ENCODE measurements at places on chromosomes 2 and 18. TPM values are rescaled to one million over a fixed set of nuclear protein-coding genes. Genes with fewer than 3 reads are reported as not detected.

GPR155 gene
- total RNA-seq = 3.0 TPM

CCT4 gene
- total RNA-seq = 179 TPM

REL gene
- total RNA-seq = 10.6 TPM

FNDC4 gene
- total RNA-seq = 0.85 TPM

ITGA4 gene
- 187 TPM for total RNA-seq

SKOR2 gene
- total RNA-seq = not detected

C1QL2 gene
- 0.05 TPM for total RNA-seq

DNA sequence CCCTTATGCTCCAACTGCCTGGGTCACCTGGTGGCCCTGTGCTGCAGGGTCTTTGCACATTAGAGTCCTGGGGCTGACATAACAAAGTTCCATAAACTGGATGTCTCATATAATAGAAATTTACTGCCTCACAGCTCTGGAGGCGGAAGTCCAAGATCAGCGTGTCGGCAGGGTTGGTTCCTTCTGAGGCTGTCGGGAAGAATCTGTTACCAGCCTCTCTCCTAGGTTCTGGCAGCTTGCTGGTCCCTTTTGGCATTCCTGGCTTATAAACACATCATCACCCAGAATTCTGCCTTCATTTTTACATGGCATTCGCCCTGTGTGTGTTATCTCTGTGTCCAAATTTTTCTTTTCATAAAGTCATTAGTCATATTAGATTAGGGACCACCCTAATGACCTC, 170.5 kb downstream of the NDUFA10 start:
- no peak for DNase-seq

DNA sequence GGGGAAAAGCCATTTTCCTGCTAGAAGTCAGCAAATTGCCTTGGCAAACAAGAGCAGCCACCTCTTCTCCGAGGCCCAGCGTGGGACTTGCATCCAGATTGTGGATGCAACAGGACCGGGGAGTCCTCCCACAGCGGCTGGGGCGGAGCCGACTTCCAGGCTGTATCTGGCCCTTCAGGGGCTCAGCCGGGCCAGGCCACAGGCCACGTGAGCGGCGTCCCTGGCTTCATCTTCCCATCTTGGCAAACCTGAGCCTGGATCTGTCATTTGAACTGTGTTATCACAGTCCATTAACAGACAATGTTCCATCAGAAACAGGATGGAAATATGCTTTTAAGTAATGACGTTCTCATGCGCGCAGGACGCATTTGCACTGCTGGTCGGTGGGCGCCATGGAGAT, 483.5 kb upstream of the SALL3 start:
- no peak for DNase-seq

GRCh38 chr18:79422022-79422782, 26.5 kb downstream of the NFATC1 start:
- no peak for DNase-seq

- no peak for DNase-seq
Observed at GRCh38 chr2:18605115-18605514, 15.7 kb upstream of the NT5C1B start.

DNA sequence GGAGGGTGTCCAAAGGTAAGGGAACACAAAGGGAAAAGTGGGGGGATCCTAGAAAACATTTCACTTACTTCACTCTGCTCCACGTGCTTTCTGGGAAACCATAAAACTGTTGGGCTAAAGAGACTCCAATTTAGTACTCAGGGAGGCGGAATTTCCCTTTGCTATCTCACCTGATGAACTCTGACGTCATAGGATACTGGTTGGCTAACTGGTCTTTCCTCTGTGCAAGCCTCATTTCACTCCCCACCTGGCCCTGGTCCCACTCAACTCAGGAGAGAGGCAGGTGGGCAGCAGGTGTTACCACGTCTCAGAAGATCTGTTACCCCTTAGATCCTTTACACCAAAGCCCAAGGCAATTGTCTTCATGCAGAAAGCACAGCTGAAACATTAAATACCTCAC, 51.8 kb upstream of the PMAIP1 start:
- no peak for DNase-seq

- DNase-seq = no peak
Observed at GRCh38 chr2:240644171-240644651, 18.9 kb downstream of the GPR35 start.

DNA sequence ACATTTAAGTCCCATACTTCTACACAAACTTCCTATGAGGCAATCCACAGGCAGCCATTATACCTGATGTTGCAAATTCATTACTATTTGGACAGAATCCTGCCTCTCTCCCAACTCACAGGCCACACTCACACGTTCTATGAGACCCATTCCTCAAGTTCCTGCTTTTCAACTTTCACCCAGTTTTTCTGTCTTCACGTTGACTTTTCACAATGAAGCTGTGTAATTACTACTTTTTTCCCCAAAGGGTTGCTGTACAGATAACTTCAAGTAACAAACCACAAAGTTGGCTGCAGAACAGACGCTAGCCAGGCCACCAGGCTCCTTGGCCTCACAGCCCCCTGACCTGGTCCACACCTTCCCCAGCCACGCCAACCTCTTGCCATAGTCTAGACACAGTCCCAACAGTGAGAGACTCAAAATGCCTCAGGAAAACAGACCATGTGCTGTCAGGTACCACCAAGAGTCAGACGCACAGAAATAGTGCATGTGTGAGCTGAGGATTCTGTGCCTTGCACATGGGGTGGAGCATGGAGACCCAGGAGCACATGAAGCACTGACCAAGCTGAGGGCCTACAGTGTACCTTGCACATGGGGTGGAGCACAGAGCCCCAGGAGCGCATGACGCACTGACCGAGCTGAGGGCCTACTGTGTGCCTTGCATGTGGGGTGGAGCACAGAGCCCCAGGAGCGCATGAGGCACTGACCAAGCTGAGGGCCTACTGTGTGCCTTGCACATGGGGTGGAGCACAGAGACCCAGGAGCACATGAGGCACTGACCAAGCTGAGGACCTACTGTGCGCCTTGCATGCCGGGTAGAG, 61.0 kb downstream of the EIPR1 start:
- no peak for DNase-seq

GRCh38 chr2:120693121-120693520, 42.5 kb upstream of the GLI2 start:
- no peak for DNase-seq

GRCh38 chr2:44793322-44793870, 148.1 kb upstream of the SIX3 start:
- DNase-seq = no peak

- DNase-seq = no peak
Observed at GRCh38 chr2:208250388-208250787, 4.5 kb downstream of the IDH1 start.

DNA sequence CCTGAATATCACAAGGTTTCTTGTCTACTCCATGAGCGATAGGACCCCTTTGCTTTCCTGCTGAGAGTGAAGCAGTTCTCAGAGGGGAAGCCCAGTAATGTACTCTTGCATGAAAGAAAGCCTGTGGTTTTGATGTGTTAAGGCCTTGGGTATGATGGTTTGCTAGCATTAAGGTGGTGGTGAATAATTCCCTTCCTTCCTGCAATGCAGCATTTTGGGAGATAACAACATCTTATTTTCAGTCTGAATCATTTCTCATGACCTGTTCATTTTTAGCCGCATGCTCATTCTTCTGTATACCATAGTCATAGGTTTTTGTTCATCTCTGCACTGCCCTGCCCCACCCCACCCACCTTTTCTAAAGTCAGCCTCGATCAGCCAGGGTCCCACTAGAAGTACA, 66.2 kb downstream of the HNMT start:
- DNase-seq = no peak

- no peak for DNase-seq
Observed at GRCh38 chr2:47546994-47547393, 144.0 kb downstream of the MSH2 start.

DNA sequence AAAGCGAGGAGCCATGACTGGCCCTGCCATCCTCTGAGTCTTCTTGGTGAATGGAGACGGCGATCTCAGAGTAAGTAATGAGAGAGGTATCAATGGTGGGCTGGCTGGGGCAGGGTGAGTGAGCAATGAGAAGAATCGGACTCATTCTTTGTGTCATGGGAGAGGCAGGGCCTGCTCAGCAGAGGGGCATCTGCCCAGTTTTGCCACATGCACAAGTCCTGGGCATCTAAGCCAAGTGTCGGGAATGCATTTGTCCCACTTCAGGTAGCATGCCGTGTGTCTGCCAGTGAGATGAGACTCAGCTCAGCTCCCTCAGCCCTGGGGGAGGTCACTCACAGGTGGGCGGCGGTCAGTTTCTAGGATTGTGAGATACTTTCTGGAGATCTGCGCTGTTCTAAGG, 791.0 kb upstream of the RAB6C start:
- DNase-seq = no peak

DNA sequence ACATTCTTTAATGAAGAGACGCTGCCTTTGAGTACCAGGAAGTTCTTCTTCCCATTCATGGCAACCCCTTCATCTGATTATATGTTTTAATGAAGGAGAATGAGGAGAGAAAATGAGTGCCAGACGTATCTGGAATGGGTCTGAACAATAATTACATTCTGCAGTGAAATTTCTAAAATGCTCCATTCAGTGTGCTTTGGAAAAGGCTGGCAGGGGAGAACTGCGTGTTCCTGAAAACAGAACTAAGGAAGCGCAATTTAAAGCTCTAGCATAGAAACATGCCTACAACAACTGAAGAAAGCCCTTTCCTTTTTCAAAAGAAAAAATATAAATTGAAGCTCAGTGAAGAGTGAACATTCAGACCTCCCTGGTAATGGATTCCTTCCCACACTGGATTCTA, 58.8 kb downstream of the BOD1L2 start:
- no peak for DNase-seq

- DNase-seq = no peak
Observed at GRCh38 chr2:152098496-152099366, at the start of gene CACNB4. Gene CACNB4 (minus strand): TSS chr2:152099044.

- DNase-seq = no peak
Observed at GRCh38 chr2:26011609-26011989, 22.3 kb upstream of the RAB10 start.

DNA sequence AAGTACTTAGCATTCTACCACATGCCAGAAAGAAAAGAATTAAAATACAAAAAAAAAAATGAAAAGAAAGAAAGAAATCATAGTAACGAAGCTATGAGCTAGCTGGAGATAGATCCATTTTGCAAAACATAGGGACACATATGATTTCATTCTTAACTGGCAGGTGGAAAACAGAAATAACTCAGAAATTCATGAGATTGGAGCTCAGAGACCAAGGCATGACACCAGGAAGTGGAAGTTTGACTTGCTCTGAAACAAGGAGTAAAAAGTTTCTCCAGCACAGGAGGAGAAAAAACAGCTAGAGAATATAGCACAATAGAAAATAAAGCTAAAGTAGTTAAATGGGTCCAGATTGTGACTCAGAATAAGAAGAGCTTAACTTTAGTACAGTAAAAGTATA, 278.1 kb downstream of the ZEB2 start:
- no peak for DNase-seq

GRCh38 chr18:44804033-44804432, 123.3 kb downstream of the SETBP1 start:
- no peak for DNase-seq

DNA sequence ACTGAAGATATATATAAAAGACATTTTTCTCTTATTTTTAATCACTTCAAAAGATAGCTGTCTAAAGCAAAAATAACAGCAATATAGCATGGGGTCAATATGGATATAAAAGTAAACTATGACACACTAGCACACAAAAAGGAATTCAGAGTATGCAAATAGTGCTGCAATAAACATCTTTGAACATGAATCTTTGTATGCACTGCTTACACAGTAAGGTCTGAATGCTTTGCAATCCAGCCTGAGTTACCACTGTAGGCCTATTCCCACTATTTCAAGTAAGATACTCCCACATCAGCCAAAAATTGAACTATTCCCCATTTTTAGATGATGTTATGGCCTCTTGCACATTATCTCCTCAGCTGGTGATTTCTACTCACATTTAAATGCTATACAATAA, 27.4 kb upstream of the ERCC3 start:
- DNase-seq = no peak

GRCh38 chr2:188527581-188527993, 235.9 kb downstream of the GULP1 start:
- no peak for DNase-seq

DNA sequence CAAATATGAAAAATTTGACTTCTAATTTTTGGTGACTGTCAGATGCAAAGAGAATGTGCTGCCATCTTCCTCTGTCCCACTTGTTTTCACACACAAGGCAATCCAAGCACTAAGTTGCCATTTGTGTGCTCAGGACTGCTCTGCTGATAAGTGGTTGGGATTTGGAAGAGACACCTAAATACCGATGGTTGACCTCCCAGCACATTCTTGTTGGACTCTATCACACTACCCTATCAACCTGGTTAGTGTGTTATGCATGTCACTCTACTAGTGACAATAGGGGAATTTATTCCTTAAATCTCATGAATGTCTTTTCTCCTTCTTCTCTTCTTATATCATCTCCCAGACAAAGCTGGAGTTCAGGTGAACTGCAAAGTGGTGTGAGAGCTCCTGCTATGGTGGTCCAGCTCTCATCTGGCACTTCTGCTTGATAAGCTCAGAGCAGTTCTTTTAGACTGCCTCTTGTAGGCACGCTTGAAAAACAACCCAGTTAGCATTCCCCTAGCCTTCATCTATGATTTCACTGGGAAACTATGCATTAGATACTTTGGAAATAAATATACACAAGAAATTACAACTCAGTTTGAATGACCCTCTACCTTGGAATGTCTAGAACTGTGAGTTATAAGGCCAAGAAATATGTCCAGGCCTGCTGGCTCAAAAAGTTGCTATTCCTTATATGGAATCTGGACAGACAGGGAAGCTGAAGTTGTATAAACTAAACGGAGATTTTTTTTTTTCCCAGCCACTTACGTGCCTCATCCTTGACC, 404.8 kb downstream of the MEIS1 start:
- no peak for DNase-seq

- DNase-seq = no peak
Observed at GRCh38 chr2:203582468-203582867, 47.4 kb upstream of the RAPH1 start.

- DNase-seq = no peak
Observed at GRCh38 chr2:67667054-67667908, 270.1 kb downstream of the ETAA1 start.

GRCh38 chr2:225602205-225602604, 202.7 kb downstream of the NYAP2 start:
- DNase-seq = no peak

DNA sequence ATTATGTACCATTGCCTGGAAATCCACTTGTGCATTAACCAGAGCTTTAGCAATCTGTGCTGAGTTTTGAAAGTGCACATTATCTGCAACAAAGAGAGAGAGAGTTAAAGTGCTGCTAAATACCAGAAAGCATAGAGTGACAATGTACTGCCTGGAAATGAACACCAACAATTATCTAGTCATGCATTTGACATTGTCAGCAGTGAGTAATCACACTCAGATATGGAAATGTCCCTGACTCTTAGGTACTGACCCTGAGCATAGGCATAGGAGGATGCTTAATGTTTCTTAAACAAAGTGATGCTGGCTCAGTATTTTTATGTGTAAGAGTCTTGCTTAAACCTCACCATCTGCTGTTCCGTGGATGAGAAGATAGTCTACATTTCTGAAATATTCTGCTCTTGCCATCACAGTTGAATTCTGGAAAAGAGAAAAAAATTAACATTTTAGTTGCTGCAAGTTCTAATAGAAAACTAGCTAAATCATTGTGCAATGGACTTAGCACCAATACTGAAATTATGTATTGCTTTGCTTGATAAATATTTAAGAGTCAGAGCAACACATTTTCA, 20.8 kb upstream of the GCG start:
- no peak for DNase-seq

Data from thymus (tissue), 14 donors.